Mesothelial cell of epicardium (in vitro differentiated cells): ENCODE measurements at places on chromosomes 1 and 21.

GRCh38 chr1:93593854-93594602, 87.6 kb downstream of the BCAR3 start:
- no peaks in the 10 kb centered on the region for H3K27me3 ChIP-seq
- no peaks in the 10 kb centered on the region for H3K36me3 ChIP-seq

- no peak overlapping the region for H3K4me3 ChIP-seq
- no peak overlapping the region for H3K27ac ChIP-seq
- no peaks in the 10 kb centered on the region for H3K36me3 ChIP-seq
- peaks cover 97% of the 10 kb centered on the region for H3K27me3 ChIP-seq
- DNase-seq = no peak
- no peaks in the 10 kb centered on the region for H3K4me1 ChIP-seq
Measured at GRCh38 chr21:33063907-33064622, 5.9 kb upstream of the OLIG1 start.

GRCh38 chr1:4153571-4153970, 253.5 kb upstream of the C1orf174 start:
- no peaks in the 10 kb centered on the region for H3K4me1 ChIP-seq
- H3K27me3 ChIP-seq = peaks cover 8% of the 10 kb centered on the region
- no peak overlapping the region for H3K4me3 ChIP-seq
- DNase-seq = no peak
- no peaks in the 10 kb centered on the region for H3K36me3 ChIP-seq

- H3K36me3 ChIP-seq = peaks cover 13% of the 10 kb centered on the region
- H3K27ac ChIP-seq = peak overlapping the region; percentile 90
- DNase-seq = no peak
- H3K4me3 ChIP-seq = no peak overlapping the region
Measured at GRCh38 chr21:14864211-14865021, 200.4 kb downstream of the NRIP1 start.

DNA sequence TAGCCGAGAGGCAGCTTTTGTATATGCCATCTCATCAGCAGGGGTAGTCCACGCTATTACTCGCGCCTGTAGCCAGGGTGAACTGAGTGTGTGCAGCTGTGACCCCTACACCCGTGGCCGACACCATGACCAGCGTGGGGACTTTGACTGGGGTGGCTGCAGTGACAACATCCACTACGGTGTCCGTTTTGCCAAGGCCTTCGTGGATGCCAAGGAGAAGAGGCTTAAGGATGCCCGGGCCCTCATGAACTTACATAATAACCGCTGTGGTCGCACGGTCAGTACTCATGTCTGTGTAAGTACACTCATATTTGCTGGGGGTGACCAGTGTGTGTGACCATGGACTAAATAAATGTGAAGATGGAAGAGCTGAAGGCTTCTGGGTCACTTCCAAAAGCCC, 7.4 kb downstream of the WNT2B start:
- H3K4me3 ChIP-seq = no peak overlapping the region
- no peak overlapping the region for H3K27ac ChIP-seq
- no peak for DNase-seq
- H3K27me3 ChIP-seq = peaks cover 3% of the 10 kb centered on the region

- H3K4me3 ChIP-seq = no peak overlapping the region
- no peaks in the 10 kb centered on the region for H3K27me3 ChIP-seq
- no peak for DNase-seq
- H3K27ac ChIP-seq = peak overlapping the region; percentile 69
Measured at GRCh38 chr1:91777630-91778300, 108.2 kb downstream of the TGFBR3 start.

GRCh38 chr1:54241364-54241763, 41.4 kb downstream of the MRPL37 start:
- H3K27ac ChIP-seq = no peak overlapping the region
- H3K27me3 ChIP-seq = no peaks in the 10 kb centered on the region
- no peak for DNase-seq
- H3K36me3 ChIP-seq = peaks cover 44% of the 10 kb centered on the region
- H3K4me1 ChIP-seq = no peaks in the 10 kb centered on the region

DNA sequence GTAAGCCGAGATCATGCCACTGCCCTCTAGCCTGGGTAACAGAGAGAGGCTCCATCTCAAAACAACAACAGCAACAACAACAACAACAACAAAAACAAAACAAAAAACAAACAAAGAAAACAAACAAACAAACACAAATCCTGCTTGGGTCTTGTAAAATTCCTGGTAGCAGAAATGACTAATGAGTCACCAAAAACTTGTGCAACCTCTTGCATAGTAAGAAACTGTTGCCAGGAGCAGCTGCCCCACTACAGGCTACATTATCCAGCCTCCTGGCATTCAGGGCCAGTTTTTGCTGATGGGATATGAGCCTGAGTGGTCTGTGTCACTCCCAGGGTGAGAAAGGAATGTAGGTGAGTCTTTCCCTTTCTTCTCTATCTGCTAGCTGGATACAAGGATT, 245.4 kb downstream of the TNR start:
- peaks cover 68% of the 10 kb centered on the region for H3K27me3 ChIP-seq
- no peaks in the 10 kb centered on the region for H3K4me1 ChIP-seq
- H3K36me3 ChIP-seq = no peaks in the 10 kb centered on the region
- H3K4me3 ChIP-seq = no peak overlapping the region
- no peak overlapping the region for H3K27ac ChIP-seq

GRCh38 chr1:219460896-219461815, 151.7 kb downstream of the ZC3H11B start:
- DNase-seq = no peak
- H3K27me3 ChIP-seq = no peaks in the 10 kb centered on the region
- no peak overlapping the region for H3K27ac ChIP-seq

DNA sequence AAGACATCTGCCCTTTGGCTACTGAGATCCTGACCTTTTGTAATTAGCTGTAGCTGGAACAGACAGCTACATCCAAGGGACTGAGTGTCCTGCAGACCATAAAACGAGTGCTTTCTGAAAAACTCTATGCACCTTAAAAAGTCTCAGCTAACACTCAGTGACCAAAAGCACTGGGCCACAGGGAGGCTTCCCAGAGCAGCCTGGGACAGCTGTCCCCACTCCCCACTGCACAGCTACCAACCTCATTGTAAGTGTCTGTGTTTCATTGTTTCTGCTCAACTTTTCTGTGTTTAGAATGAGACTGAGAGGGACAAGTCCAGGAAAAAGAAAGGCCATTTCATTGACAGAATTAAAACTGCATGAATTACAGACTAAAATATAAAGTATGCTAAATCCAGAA, 80.7 kb downstream of the SMYD2 start:
- H3K4me3 ChIP-seq = no peak overlapping the region
- no peak overlapping the region for H3K27ac ChIP-seq
- H3K27me3 ChIP-seq = no peaks in the 10 kb centered on the region
- peaks cover 10% of the 10 kb centered on the region for H3K4me1 ChIP-seq
- H3K36me3 ChIP-seq = peaks cover 63% of the 10 kb centered on the region

GRCh38 chr1:200731654-200732332, 6.9 kb upstream of the CAMSAP2 start:
- H3K27me3 ChIP-seq = no peaks in the 10 kb centered on the region
- DNase-seq = no peak
- no peak overlapping the region for H3K27ac ChIP-seq
- H3K36me3 ChIP-seq = no peaks in the 10 kb centered on the region
- H3K4me1 ChIP-seq = peaks cover 4% of the 10 kb centered on the region

- H3K4me1 ChIP-seq = no peaks in the 10 kb centered on the region
- no peak overlapping the region for H3K4me3 ChIP-seq
- peaks cover 6% of the 10 kb centered on the region for H3K36me3 ChIP-seq
Measured at GRCh38 chr1:114558544-114558943, 22.9 kb downstream of the BCAS2 start.

DNA sequence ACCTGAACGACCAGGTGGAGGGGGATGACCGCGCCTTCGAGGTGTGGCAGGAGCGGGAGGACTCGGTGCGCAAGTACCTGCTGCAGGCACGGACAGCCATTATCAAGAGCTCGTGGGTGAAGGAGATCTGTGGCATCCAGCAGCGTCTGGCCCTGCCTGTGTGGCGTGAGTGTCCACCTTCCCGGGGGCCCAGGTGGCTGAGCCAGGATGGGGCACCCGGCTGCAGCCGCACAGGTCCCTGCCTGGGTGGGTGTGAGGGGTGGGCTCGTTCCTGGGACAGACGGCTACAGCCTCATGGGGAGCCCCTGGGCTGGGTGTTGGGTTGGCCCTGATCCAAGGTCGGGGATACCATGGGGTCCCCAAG, 65.2 kb downstream of the TRIM11 start:
- H3K4me3 ChIP-seq = no peak overlapping the region
- no peak overlapping the region for H3K27ac ChIP-seq
- H3K4me1 ChIP-seq = no peaks in the 10 kb centered on the region
- H3K27me3 ChIP-seq = no peaks in the 10 kb centered on the region
- DNase-seq = peak; percentile 17
- peaks cover 18% of the 10 kb centered on the region for H3K36me3 ChIP-seq

GRCh38 chr1:231512147-231512698, 16.2 kb upstream of the TSNAX start:
- H3K4me1 ChIP-seq = peaks cover 28% of the 10 kb centered on the region
- DNase-seq = no peak
- no peak overlapping the region for H3K27ac ChIP-seq
- no peaks in the 10 kb centered on the region for H3K36me3 ChIP-seq
- H3K4me3 ChIP-seq = no peak overlapping the region
- H3K27me3 ChIP-seq = no peaks in the 10 kb centered on the region

- H3K4me1 ChIP-seq = no peaks in the 10 kb centered on the region
- no peak overlapping the region for H3K27ac ChIP-seq
- no peaks in the 10 kb centered on the region for H3K36me3 ChIP-seq
- no peak overlapping the region for H3K4me3 ChIP-seq
- peaks cover 28% of the 10 kb centered on the region for H3K27me3 ChIP-seq
Measured at GRCh38 chr1:29639156-29639736, 402.9 kb downstream of the PTPRU start.

GRCh38 chr1:186980400-186980799, 151.7 kb downstream of the PLA2G4A start:
- no peaks in the 10 kb centered on the region for H3K27me3 ChIP-seq
- no peak for DNase-seq
- H3K36me3 ChIP-seq = peaks cover 8% of the 10 kb centered on the region
- no peak overlapping the region for H3K4me3 ChIP-seq

GRCh38 chr1:109567877-109568672, 19.7 kb downstream of the GNAI3 start:
- no peaks in the 10 kb centered on the region for H3K36me3 ChIP-seq
- H3K27ac ChIP-seq = no peak overlapping the region
- peaks cover 9% of the 10 kb centered on the region for H3K4me1 ChIP-seq
- H3K4me3 ChIP-seq = no peak overlapping the region
- H3K27me3 ChIP-seq = no peaks in the 10 kb centered on the region

DNA sequence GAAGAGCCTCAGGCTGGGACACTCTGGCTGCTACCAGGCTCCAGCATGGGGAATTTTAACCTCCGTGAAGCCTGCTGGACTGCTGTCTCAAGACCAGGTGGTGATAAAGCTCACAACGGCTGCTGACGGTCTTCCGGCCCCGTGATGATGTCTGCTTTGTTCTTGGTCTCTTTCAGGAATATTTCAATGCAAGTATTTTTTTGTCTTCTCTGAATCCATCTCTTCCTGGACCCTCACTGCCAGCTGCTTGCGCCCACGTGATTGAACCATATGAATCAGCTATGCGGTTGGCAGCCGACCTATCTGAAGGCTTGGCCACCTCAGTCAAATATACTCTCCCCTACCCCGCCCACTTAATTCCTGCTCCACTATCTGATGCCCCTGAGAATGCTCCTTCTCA, 14.6 kb upstream of the SLC6A17 start:
- peaks cover 13% of the 10 kb centered on the region for H3K4me1 ChIP-seq
- peaks cover 19% of the 10 kb centered on the region for H3K27me3 ChIP-seq
- H3K27ac ChIP-seq = no peak overlapping the region
- DNase-seq = no peak
- no peak overlapping the region for H3K4me3 ChIP-seq

GRCh38 chr1:221766210-221766609, 24.3 kb upstream of the DUSP10 start:
- no peak overlapping the region for H3K27ac ChIP-seq
- no peak overlapping the region for H3K4me3 ChIP-seq
- no peaks in the 10 kb centered on the region for H3K36me3 ChIP-seq
- H3K27me3 ChIP-seq = no peaks in the 10 kb centered on the region
- H3K4me1 ChIP-seq = peaks cover 9% of the 10 kb centered on the region
- DNase-seq = no peak

- no peak overlapping the region for H3K4me3 ChIP-seq
- H3K36me3 ChIP-seq = no peaks in the 10 kb centered on the region
- no peak for DNase-seq
- H3K27me3 ChIP-seq = no peaks in the 10 kb centered on the region
Measured at GRCh38 chr1:6691507-6691906, 10.1 kb downstream of the DNAJC11 start.

GRCh38 chr1:62794053-62794452, 10.1 kb downstream of the ATG4C start:
- H3K27me3 ChIP-seq = no peaks in the 10 kb centered on the region
- no peak overlapping the region for H3K4me3 ChIP-seq
- H3K27ac ChIP-seq = no peak overlapping the region

DNA sequence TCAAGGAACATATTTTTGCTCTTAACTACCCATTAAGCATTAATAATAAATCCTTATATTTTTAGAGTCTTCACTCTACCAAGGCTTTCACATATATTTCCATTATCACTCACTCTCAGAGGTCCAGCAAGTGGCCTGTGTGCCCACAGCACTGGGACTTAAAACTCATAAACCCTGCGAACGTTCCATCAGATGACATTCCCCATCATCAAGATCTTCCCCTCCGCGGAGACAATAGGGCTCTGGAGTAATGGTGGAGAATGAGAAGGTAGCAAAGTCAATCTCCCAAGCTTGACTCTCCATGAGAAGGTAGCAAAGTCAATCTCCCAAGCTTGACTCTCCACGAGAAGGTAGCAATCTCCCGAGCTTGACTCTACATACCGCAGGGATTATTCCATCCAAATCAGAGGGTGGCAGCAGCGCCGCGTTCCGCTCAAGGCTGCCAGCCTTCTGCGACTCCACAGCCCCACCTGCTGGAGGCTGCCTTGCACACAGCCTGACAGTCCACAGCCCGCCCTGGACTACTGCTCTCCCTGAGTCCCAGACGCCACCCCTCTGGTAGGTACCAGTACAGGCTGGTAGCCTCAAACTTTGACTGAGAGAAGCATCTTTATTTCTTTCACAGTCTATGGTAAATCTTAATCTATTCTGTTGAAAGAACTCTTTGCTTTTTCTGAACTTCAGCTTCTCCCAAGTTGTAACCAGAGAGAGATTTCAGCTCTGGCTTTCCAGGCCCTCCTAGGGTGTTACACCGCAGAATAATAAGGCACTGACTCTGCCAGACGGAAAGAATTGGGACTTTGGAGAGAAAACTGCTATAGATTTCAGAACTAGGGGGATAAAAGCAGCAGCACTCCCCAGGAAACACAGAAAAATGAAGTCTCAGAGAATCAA, 26.4 kb upstream of the CTTNBP2NL start:
- peak; percentile 93 for DNase-seq
- peaks cover 54% of the 10 kb centered on the region for H3K27me3 ChIP-seq
- no peaks in the 10 kb centered on the region for H3K36me3 ChIP-seq
- H3K4me3 ChIP-seq = no peak overlapping the region
